ENCODE measurements at places on chromosomes 6 and 20. TPM values are rescaled to one million over a fixed set of nuclear protein-coding genes. Genes with fewer than 3 reads are reported as not detected.

DNA sequence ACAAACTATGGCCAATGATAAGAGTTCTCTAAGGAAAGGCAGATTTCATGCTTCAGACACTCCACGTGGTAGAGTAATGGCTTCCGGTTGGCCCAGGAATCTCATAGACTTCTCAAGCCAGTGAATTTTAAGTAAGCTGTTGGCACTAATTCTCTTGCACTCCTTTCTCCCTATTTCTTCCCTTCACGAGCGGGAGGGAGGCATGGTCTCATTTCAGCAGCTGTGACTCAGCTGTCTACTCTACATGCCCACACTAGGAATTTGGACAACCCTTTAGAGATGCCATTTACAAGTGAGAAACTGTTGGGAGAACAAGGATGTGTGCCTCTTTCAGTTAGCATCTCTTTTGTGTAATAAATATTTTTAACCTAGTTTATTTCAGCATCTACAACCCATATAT lies 107.7 kb downstream of the PTPRK start:
- no peak for DNase-seq

- DNase-seq, result peak; percentile 55
Measured at GRCh38 chr6:64280569-64280968, 645.0 kb downstream of the PHF3 start.

GRCh38 chr6:452301-453067 lies 60.9 kb downstream of the IRF4 start:
- no peak for DNase-seq

- DNase-seq, result peak; percentile 72
Measured at GRCh38 chr6:131368198-131368911, 204.7 kb upstream of the ARG1 start.

DNA sequence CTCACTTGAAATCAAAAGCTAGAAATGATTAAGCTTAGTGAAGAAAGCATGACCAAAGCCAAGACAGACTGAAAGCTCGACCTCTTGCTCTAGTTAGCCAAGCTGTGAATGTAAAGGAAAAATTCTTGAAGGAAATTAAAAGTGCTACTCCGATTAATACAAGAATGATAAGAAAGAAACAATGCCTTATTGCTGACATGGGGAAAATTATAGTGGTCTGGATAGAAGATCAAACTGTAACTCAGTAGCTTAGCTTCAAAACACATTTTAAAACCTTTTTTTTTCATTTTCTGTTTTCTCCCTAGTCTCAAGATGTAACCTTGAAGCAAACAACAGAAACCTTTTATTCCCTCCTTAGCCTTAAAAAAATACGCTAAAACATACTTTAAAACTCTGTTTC lies 11.4 kb upstream of the GJE1 start:
- no peak for DNase-seq

The BMP2 gene
- polyA plus RNA-seq, result 2.3 TPM

- no peak for DNase-seq
Measured at GRCh38 chr20:25525295-25525694, 60.0 kb downstream of the NINL start.

The UNC93A gene
- polyA plus RNA-seq, result not detected

DNA sequence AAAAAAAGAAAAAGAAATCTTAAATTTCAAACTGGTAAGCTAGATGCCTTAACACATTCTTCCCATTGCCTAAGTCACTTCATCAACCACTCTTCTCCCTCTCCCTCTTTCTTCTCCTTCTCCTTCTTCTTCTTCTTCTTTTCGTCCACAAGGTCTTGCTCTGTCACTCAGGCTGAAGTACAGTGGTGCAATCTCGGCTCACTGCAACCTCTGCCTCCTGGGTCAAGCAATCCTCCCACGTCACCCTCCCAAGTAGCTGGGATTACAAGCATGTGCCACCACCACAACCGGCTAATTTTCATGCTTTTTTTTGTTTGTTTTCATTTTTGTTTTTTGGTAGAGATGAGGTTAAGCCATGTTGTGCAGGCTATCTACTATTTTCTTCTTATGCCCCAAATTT lies 60.2 kb downstream of the GPR63 start:
- DNase-seq, result no peak

- DNase-seq, result peak; percentile 26
Measured at GRCh38 chr6:82118150-82118562, 129.4 kb downstream of the IBTK start.

The DLL1 gene
- polyA plus RNA-seq, result 18.2 TPM

The ENPP3 gene
- polyA plus RNA-seq, result 0.18 TPM

- no peak for DNase-seq
Measured at GRCh38 chr20:32580970-32581838, 3.9 kb downstream of the NOL4L start.

- no peak for DNase-seq
Measured at GRCh38 chr6:162074641-162075275, 652.8 kb downstream of the PRKN start.

GRCh38 chr20:42754706-42755105 lies 435.0 kb downstream of the PTPRT start:
- DNase-seq, result peak; percentile 17

- no peak for DNase-seq
Measured at GRCh38 chr6:6220718-6221117, 99.7 kb downstream of the F13A1 start.

The MYT1 gene
- 0.10 TPM for polyA plus RNA-seq

- DNase-seq, result no peak
Measured at GRCh38 chr6:10313799-10314162, 101.1 kb downstream of the TFAP2A start.

The ZNF217 gene
- 13.3 TPM for polyA plus RNA-seq

The COL9A1 gene
- polyA plus RNA-seq, result 10.3 TPM

DNA sequence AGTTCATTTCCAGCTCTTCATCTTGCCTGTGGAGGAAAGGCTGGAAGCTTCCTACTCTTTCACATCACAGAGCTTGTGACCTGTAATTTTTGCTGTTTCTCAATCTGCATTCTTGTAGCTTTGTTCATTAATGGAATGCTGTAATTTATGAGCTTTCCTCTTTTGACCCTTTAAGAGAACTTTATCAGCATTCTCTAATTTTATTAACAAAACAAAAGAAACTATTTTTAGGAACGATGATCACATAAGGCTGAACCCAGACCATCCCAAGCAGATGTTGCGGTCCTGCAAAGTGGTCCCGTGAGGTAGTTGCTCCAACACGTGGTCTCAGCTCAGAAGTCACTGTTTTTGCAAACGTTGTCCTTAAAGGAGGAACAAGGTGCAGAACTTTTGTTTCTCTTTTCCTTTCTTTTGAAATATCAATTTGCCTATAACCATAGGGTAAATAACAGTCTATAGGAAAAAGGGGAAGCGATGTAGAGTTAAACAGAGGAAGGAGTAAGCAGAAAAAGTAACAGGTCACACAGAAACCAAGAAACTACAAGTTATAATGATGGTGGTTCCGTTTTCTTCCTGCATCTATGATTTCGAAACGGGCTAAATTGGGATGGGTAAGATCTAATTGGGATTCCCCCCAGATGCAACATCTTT lies 121.3 kb upstream of the PHACTR1 start:
- DNase-seq, result no peak

The SPATS1 gene
- polyA plus RNA-seq, result not detected

Measured in muscle of back (tissue), 13 donors.